Endothelial cell (in vitro differentiated cells): ENCODE measurements at places on chromosomes 7 and 10.

- no peak for DNase-seq
Observed at GRCh38 chr7:120205101-120205500, 67.9 kb upstream of the KCND2 start.

GRCh38 chr7:45699726-45700390 is 125.7 kb downstream of the ADCY1 start:
- DNase-seq = no peak

DNA sequence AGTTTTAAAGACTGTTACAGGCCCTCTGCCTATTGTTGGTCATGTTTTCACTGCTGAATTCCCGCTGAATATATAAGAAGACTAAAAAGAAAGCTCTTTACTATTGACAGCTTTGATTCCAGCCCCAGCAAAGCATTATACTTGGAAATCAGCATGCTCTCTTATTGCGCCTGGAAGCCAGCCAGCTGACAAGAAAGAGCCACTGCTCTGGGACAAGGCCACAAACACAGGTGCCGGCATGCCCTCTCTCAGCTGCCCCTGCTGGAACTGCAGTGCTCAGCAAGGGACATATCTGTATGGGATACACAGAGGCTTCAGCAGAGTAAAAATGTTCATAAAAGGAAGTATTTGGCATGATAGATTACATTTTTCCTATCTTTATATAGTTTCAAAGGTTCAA is 523.9 kb downstream of the ADRA2A start:
- no peak for DNase-seq

DNA sequence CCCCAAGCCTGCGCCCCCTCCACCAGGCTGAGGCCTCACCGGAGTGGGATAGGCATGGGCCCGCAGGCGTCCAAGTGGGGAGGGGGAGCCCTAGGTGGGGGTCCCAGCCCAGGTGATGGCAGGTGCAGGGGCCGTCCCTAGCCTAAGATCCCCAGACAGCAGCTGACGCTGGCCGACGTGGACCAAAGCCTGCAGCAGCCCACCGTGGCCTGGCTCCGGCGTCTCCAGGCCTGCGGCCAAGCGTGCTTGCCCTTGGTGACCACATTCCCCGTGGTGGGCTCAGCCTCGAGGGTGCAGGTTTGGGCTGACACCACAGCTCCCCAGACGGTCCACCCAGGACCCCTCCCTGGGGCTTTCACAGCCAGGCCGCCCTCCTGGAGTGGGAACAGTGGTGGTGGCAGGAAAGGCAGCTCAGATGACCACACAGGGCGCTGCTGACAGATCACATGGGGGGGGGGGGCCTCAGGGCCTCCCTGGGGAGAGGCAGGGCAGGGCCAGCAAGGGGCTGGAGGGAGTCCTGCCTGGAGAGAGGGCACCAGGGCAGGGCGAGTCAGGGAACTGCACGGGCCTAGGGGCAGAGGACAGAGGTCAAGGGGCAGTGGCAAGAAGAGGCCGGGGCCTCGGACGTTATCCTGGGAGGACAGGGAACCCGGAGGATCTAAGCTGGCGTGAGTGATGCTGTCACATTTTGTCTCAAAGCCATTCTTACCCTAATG is 767 bp upstream of the ADAM8 start:
- no peak for DNase-seq

- no peak for DNase-seq
Observed at GRCh38 chr7:156618078-156618779, 22.3 kb upstream of the RNF32 start.

- no peak for DNase-seq
Observed at GRCh38 chr7:44977304-44977958, 1.4 kb downstream of the MYO1G start.

GRCh38 chr10:133159950-133160825 is at the start of gene KNDC1:
TSS of gene KNDC1 (plus strand) at chr10:133160219. CDS start at chr10:133160468, 249 bp downstream.
- DNase-seq = peak; percentile 52

DNA sequence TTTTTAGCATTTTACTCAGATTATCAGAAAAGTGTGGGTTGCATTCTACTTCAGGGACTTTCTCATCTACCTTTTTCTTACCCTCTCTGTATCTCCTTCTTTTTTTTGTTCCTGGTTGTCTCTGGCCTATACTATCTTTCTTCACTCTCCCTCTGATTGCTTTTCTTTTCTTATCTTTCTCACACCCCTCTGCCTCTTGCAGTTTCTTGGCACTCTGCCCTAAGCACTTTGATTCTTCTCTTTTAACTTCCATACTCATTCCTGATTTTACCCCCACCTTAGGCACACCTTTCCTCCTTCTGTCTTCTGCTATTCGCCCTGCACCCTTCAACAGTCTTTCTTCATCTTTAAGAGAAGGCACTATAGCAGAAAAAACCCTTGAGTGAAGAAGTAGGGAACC is 92.8 kb upstream of the HPS1 start:
- no peak for DNase-seq

DNA sequence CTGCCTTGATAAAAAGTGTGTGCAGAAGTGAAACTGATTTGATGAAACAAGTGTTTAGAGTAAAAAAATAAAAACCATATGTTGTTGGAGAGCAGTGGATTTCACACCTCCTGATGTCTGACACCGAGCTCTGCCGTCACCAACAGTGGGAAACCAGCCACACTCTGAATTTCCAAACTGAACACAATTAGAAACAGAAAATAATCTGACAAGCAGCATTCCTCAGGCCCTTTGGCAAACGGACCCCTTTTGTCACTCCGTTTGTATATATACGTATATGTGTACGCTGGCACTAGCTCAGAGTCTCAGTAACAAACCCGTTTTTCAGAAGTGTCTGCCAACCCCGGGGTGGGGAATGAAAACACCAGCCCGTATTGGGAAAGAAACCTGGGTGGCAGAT is 32.4 kb downstream of the TACC2 start:
- no peak for DNase-seq

DNA sequence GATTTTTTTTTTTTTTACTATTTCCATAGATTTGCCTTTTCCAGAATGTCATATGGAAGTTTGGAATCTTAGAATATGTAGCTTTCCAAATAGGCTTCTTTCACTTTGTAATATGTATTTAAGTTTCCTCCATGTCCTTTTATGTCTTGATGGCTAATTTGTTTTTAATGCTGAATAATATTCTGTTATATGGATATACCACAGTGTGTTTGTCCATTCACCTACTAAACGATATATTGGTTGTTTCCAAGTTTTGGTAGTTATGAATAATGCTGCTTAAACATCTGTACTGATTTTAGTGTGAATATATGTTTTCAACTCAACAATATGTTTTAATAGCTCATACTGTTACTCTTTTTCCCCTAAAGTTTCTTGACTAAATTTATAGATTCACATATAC is 669.8 kb upstream of the PCDH15 start:
- no peak for DNase-seq

DNA sequence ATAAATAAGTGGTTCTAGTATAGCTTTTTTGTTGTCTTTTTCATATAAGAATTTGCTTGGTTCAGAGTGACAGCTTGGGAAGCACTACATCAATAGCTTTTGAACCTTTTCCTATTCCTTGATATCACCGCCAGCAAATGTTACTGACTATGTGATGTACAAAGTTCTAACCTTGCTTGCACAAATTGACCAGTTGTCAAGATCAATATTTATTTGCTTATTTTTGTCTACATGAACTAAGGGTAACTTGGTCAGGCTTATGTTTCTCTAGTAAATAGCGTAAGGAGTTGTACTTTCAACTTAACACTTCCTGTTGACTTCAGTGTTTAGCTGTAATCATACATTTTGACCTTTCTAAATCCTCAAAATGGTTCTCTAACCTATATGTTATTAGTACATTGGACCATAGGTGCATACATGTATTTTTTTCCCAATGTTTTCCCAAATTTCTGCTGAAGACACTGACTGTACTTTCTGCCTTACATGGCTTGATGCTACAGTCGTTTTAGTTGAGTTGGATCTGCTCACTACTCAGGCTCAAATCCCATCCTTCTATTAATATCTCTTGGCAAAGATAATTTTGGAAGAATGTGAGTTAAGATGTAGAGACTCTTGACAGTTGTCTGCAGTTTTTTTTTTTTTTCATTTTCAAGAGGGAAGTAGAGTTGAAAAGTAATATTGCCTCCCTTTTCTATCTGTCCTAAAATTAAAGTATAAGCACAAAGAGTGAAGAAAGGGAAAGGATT is 239.1 kb upstream of the KAT6B start:
- DNase-seq = no peak

- DNase-seq = no peak
Observed at GRCh38 chr7:33965183-33965744, 59.9 kb downstream of the BMPER start.

DNA sequence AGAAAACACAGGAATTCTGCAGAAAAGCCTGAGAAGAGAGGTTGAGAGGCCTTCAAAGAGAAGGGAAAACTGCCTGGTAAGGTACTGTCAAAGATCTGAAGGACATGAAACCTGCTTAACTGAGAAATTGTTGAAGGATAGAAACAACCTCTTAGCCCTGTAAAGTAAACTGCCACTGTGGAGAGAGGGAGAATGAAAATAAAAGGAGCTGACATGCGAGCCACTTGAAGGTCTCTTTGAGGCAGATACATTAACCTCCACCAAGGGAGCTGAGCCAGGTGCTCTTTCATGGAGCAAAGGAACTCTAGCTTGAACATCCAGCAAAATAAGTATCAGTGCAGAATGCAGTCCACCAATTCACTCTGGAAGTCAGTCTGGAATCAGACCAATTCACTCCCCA is 108.8 kb upstream of the FEZF1 start:
- DNase-seq = no peak

GRCh38 chr7:134873253-134873652 is 93.8 kb downstream of the CALD1 start:
- DNase-seq = no peak

GRCh38 chr10:95176101-95176500 is 17.9 kb upstream of the ACSM6 start:
- no peak for DNase-seq

GRCh38 chr10:130424418-130424817 is 288.2 kb downstream of the GLRX3 start:
- no peak for DNase-seq

DNA sequence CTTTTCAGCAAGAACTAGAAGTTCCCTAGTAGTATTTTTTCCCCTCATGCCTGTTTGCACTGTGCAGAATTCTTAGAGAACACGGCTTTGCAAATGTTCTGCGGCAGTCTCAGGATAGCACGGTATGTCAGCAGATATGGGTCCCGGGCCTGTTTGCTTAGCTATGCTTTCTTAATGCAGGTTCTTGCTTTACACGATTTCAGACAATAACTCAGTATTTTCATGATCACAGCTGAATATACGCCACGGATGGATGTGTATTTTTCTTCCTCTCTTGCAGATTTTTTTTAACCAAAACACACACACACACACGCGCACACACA is 137.3 kb downstream of the HECW1 start:
- DNase-seq = no peak

GRCh38 chr10:22849077-22849805 is 78.6 kb upstream of the ARMC3 start:
- DNase-seq = no peak

DNA sequence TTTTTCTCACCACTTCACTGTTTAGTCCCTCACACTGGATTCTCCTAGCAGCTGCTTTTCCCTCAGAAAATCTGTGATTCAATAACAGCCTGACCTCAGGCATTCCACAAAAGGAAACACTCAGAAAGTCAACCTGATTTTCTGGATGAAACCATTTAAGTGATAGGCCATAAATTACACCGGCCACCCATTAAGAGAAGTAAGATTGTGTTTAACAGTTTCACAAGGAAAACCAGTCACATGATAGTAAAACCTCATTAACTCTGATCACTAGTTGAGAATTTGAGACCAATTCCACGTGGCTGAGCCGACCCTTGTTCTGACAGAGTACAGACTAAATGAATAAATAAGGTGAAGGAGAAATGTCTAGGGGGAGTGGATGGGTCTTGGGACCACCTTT is 7.7 kb downstream of the GRM8 start:
- DNase-seq = no peak

GRCh38 chr10:102341038-102341688 is 54.3 kb upstream of the NFKB2 start:
- DNase-seq = no peak

GRCh38 chr7:29408841-29409243 is 154.8 kb upstream of the PRR15 start:
- DNase-seq = peak; percentile 65

DNA sequence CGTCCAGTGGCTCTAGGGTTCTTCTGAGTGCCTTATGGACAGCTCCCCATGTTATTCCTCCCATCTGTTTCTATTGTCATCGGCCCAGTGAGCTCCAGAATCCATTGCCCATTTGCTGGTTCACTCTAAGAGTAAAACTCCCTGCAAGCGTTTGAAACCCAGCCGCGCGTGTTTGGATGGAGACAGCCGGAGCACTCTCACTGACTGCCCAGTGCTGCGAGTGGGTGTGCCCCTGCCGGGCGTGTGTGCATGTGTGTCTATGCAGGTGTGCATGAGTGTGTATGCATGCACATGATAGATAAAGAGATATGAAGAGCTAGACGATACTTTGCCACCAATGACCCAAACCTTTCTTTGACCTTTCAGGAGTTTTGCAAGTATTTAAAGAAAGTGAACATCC is 347.2 kb upstream of the MKI67 start:
- no peak for DNase-seq

- no peak for DNase-seq
Observed at GRCh38 chr7:4854916-4855315, 6.9 kb downstream of the PAPOLB start.

- no peak for DNase-seq
Observed at GRCh38 chr7:153452661-153453060, 599.5 kb upstream of the DPP6 start.

GRCh38 chr7:2313450-2314208 is 612 bp downstream of the SNX8 start:
- no peak for DNase-seq

- DNase-seq = no peak
Observed at GRCh38 chr10:56537984-56538383, 176.9 kb upstream of the ZWINT start.

- no peak for DNase-seq
Observed at GRCh38 chr7:150954986-150955518, 23.1 kb downstream of the KCNH2 start.

DNA sequence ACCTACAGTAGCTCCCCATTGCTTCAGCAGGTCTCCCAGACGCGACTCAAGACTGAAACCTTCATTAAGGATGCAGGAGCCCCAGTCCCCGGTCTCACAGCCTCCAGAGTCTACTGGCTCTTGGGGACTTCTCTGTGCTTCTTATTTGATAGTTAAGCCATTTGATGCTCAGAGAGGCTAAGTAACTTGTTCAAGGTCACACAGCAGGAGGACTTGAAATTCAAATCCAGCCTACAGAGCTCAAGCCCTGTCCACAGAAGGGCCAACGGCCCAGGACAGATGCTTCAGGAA is 21.2 kb upstream of the ZMIZ1 start:
- no peak for DNase-seq

- DNase-seq = no peak
Observed at GRCh38 chr10:108578258-108578657, 1345.1 kb downstream of the XPNPEP1 start.

GRCh38 chr10:86317949-86318725 is 48.5 kb downstream of the GRID1 start:
- no peak for DNase-seq

GRCh38 chr7:19814776-19815175 is 41.4 kb upstream of the TMEM196 start:
- no peak for DNase-seq

- DNase-seq = no peak
Observed at GRCh38 chr10:14309593-14309992, 21.1 kb downstream of the FRMD4A start.

- no peak for DNase-seq
Observed at GRCh38 chr10:48900371-48900801, 39.3 kb downstream of the LRRC18 start.
